ENCODE measurements at places on chromosomes 2 and 18.

- peak; percentile 82 for DNase-seq
Observed at GRCh38 chr18:36499938-36500337, 202.4 kb downstream of the FHOD3 start.

GRCh38 chr2:126657636-126658318, 1.8 kb downstream of the GYPC start:
- peak; percentile 90 for DNase-seq

DNA sequence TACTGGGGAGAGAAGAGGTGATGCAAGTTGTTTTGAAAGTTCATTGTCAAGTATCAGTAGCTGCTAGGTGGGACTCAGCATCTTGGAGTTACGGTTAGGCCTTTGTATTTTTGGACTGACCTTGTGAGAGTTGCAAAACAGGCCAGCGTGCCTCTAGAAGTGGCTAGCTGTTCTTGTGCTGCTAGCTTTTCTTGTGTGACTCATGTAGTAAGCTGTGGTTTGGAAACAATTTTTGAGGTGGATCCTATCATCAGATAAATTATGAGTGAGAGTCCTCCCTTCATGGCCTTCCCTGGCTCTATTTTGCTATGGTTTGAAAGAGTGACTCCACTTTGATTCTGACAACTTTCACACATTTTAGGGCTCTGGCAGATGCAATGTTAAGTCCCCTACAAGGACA, 409.2 kb upstream of the HS6ST1 start:
- peak; percentile 30 for DNase-seq

DNA sequence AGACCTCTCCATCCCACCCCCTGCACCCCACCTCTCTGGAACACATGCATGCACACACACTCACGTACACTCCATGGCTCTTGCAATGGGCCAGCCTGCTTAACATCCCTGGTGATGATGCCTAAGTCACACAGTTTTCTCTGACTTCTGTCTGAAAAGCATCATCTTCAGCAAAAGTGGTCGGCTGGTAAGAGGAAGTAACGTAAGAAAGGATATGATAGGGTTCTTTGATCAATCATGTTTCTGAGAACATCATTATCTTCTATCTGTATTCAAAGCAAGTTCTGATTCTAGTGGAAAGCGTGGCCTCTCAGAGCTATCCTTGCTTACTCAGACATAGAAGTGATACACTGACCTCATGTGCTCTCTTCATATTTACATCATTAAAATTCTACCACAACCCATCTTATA, 11.4 kb upstream of the NDUFV2 start:
- no peak for DNase-seq

DNA sequence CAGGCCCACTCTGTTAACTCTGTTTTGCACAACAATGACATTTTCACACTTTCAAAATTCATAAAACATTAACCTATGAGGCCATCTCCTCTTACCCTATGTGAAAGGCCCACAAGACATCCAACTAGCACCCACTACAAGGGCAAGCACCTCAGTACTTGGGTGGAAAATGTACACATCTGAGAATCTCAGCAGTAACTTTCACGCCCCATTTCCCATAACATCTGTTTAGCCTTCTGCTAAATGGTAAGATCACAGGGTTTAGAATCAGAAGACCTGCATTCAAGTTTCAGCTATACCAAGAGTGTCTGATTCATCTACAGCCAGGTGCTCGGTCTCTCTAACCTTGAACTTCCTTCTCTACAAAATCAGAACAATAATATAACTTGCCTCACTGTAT, 89.2 kb downstream of the SP100 start:
- no peak for DNase-seq

DNA sequence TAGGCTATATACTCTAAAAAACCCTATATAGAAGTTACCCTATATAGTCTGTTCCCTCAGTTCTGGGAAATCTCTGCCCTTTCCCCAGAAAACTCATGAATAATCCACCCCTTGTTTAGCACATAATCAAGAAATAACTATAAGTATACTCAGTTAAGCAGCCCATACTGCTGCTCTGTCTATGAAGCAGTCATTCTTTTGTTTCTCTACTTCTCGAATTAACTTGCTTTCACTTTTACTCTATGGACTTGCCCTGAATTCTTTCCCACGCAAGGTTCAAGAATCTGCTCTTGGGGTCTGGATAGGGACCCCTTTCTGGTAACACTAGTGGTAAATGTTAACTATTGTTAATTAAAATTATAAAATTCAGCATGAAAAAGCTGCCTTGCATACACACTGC, 17.4 kb upstream of the AP1S3 start:
- DNase-seq, result no peak

- no peak for DNase-seq
Observed at GRCh38 chr18:45569566-45570275, 45.6 kb upstream of the SLC14A2 start.

GRCh38 chr2:140639628-140640027, 1491.2 kb downstream of the LRP1B start:
- peak; percentile 21 for DNase-seq

GRCh38 chr2:104215269-104216161, 638.4 kb upstream of the POU3F3 start:
- no peak for DNase-seq

DNA sequence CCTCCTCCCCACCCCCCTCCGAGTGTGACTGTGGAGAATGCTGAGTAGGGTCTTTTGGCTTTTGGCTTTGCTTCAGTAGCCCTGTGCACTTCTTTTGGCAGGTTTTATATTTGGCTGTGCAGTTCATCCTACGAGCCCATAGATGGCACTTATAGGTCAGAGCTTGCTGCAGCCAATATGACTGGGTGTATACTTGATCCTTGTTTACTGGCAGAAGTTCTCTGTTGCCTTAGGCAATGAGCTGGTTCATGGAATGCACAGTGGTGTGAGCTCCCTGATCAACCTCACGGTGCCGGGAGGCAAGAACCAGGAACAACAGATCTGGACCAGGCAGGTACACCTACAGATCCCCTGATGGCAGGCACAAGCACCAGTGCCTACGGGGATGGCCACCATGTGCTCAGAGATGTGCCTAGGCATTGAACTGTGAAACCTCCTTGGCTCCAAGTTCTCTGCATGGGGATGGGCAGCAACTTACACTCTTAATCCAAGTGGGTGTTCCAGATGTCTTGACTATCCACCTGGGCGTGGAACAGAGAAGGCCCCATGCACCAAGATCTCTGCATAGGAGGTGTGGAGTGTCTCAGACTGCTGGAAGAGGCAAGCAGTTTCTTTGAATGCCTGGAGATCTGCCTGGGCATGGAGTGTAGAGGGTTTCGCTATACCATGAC, 190.4 kb downstream of the KIAA1328 start:
- peak; percentile 58 for DNase-seq

- DNase-seq, result no peak
Observed at GRCh38 chr18:36947820-36948348, 119.0 kb downstream of the KIAA1328 start.

DNA sequence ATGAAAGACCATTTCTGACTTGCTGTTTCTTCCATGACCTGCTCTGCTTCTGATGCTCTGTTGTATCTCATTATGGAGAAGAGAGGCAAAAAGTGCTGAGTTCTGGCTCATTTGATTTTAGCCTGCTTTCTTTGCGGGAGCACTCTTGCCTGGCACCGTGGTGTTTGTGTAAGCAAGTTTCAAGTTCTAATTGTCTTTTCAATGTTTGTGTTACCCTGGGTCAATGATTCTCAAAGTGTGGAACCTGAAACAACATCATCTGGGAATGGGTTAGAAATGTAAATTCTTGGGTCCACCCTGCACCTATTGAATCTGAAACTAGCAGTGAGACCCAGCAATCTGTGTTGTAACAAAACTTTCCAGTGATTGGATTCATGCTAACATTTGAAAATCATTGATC, 85.5 kb upstream of the STON1 start:
- no peak for DNase-seq

- no peak for DNase-seq
Observed at GRCh38 chr2:24708537-24709152, 84.5 kb downstream of the PTRHD1 start.

DNA sequence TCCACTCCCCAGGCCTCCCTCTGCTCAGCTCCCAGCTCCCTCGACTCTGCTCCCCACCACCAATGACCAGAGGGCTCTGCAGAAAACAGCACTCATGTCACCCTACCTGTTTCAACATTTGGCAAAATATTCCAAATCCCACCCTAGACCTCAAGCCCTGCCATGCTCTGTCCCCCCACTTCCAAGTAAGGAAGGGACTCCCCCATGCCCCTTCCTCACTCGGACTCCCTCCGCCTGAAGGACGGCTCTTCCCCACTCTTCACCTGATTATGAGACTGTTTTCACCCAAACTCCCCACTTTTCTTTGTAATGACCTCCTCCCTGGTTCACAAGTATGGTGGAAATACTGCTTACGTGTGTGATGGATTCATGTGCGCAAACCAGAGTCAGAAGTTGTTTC, 208.4 kb downstream of the MGAT5 start:
- DNase-seq, result no peak

DNA sequence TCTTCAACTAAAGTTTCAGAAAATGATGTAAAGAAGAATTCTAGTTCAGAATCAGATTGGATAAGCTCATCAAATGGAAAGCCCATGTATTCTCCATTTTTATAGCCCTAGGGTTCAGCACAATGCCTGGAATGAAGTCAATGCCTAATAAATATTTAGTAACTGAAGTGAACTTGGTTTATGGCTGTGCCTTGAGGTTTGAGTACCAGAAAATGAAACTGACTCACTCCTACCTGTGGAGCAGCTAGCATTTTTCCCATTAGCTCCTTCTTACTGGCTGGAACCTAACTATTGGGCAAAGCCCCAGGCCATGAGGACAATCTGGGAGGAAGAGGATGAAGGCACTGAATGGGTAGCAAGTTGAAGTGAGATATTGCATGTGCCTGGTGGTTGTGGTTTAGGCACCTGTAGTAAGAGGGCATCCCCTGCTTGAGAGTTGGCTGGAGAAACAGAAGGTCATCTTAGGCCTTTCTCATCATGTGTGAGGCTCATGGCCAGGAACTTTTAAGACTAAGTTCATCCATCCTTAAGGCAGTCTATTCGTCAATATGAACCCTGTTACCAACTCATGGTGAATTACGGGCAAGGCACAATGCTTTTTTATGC, 85.0 kb upstream of the LYPD1 start:
- no peak for DNase-seq

DNA sequence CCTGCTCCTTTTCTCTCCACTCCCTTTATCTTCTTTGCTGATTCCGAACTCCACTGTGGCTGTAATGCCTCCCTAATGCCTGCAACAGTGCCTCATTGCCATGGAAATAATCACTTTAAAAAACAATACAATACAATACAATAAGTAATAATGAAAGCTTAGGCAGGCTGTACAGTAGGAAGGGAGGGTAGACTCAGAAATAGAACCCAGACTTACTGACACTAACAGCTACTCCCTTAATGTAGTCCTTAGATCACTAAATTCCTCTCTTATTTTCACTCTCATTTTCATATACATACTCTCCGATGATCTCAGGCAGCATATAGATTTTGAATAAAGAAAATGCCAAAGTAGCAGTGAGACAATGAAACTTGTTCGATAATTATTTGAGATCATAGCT, 70.2 kb downstream of the DLGAP1 start:
- no peak for DNase-seq

DNA sequence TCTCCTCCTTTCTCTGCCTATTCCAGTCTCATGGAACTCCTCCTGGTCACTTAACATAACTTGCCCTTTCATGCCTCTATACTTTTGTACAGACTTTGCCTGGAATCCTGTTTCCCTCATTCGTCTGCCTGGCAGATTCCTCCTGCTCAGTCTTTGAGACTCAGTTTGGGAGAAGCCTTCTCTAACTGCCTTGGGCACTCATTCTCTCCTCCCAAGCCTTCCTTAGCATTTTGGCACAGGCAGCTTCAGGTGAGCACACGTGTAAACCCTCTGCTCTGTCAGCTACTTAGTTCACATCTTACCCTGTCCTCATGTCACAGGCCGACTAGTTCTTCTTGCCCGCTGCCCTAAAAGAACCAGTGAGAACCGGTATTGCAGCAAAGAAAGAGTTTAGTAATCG, 6.0 kb upstream of the FAM98A start:
- DNase-seq, result no peak

DNA sequence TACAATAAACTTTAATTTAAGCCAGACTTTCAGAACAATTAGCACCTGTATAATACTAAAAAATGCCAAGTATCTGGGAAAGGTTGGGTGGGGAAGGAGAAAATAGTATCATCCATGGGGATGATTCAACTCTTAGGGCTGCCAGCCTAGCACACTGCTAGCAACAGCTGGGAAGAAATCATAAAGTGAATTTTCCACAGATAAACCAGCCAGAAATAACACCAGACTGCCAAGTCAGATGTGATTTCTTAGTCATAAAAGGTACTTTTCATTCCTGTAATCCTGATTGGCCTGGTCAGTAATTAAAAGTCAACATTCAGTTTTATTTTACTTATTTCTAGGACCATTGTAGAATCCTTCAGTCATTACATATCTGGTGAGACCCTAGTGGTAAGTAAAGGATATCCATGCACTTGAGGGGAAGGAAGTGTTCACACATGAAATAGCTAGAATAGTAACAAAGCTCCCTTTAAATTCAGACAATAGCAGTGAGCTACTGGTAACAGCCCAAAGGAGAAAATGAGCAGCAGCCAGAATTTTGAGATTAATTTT, 59.4 kb downstream of the LIMS1 start:
- DNase-seq, result peak; percentile 42

DNA sequence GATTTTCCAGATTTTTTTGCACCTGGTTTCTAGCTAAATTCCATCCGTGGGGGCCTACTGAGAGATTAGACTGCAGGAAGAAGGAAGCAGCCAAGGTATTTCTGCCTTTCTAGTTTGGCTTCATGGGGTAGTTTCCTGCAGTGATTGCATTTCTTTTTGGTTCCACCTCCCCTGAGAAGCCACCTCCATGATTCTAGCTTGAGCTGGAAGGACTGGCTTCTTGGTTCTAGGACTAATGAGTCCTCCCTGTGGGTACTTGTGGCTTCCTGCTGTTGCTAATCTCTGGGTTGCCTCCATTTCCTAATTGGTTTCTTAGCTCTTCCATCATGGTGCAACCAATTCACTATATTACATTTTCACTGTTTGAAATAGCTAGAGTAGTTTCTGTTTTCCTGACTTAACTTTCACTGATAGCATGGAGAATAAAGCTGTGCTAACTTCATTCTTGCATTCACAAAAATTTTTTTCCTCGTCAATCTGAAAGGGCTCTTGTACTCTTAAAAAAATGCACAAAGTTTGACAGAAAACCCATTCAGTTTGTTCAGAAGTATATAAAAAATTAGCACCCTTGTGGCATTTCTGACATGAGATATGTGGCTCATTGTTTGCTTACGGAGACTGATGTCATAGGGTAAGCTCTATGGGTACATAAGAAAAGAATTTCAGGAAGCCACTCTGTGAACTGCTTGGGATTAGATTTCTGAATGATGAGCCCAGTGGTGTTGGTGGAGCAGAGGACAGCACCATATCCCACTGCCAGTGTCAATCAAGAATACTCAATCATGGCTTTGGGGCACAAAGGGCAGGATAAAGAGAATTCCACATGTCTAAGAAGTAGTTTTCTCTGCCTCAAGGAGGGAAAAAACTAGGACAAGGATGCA, 242.8 kb upstream of the RBMS1 start:
- DNase-seq, result no peak

DNA sequence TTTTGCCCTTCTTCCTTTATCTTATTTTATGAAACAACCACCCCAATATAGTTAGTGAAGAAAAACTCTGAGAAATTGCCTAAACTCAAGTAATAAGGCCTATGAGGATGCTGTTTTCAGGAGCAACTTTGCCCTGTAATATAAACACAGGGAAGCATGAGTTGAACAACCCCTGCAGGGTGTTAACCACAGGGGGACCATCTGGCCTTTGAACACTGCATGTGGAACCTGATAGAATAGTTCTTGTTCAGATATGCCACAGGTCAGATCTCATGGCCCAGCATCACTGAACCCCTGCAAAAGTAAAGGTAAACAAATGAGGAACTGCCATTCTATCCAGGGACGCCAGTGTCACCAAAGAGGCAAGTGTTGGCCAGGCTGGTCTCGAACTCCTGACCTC, 82.6 kb downstream of the MAPK4 start:
- DNase-seq, result no peak
